GM23338 (cell line): ENCODE measurements at places on chromosomes 3 and 15. TPM values are rescaled to one million over a fixed set of nuclear protein-coding genes. Genes with fewer than 3 reads are reported as not detected.

The MYO5C gene
- 20.8 and 28.8 TPM in 2 replicates for total RNA-seq

The TMEM202 gene
- total RNA-seq, result not detected in 2 replicates

The C3orf33 gene
- total RNA-seq, result 3.5 and 7.4 TPM in 2 replicates

The SGO1 gene
- total RNA-seq, result 31.8 and 33.0 TPM in 2 replicates

The ZNF280D gene
- total RNA-seq, result 32.5 and 34.1 TPM in 2 replicates

The FBXL2 gene
- total RNA-seq, result 4.4 and 5.7 TPM in 2 replicates

The KY gene
- not detected in 2 replicates for total RNA-seq

The ZNF620 gene
- 13.6 and 18.0 TPM in 2 replicates for total RNA-seq

The TNIK gene
- total RNA-seq, result 34.3 and 49.2 TPM in 2 replicates

The IL20RB gene
- total RNA-seq, result 2.1 and 4.6 TPM in 2 replicates

The C3orf22 gene
- total RNA-seq, result not detected in 2 replicates

The AP4E1 gene
- 12.4 and 15.4 TPM in 2 replicates for total RNA-seq
